ENCODE measurements at places on chromosomes 5 and 9.
A peak's percentile ranks its signal among the peaks of the same experiment; 100 is the strongest.

DNA sequence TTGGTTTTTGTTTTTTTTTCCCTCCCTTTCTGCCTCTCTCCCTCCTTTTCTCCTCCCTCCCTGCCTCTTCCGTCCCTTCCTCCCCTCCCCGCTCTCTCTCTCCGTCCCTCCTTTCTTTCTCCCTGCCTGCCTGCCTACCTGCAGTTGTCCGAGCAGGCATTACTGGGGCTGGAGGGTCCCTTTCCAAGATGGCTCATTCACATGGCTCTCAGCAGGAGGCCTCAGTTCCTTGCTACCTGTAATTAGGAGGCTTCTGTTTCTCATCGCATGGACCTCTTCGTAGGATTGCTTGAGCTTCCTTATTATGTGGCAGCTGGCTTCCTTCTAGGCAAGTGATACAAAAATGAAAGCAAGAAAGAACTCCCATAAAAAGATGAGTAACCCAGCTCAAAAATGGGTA is 8.0 kb downstream of the RGS3 start:
- DNase-seq: no peak

DNA sequence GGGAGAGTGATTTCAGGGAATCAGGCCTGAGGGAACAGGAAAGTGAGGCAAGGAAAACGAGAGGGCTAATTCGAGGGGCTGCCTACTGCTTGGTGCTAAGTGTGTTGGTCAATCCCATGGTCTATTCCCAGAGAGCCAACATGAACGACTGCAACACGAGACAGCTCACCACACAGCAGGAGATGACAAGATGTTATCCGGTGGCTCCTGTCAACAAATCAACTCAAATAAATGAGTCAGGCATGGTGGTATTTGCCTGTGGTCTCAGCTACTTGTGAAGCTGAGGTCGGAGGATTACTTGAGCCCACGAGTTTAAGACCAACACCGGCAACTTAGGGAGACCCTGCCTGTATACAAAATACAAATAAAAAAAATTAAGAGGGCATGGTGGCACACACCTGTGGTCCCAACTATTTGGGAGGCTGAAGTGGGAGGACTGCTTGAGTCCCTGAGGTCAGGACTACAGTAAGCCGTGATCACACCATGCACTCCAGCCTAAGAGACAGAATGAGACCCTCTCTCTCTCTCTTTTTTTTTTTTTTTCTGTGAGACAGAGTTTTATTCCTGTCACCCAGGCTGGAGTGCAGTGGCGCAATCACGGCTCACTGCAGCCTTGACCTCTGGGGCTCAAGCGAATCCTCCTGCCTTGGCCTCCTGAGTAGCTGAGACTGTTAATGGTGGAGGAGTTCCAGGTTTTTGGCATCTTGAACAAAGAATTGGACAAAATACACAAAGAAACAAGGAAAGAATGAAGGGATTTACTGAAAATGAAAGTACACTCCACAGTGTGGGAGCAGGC is 9.0 kb upstream of the FAF2 start:
- DNase-seq: no peak

DNA sequence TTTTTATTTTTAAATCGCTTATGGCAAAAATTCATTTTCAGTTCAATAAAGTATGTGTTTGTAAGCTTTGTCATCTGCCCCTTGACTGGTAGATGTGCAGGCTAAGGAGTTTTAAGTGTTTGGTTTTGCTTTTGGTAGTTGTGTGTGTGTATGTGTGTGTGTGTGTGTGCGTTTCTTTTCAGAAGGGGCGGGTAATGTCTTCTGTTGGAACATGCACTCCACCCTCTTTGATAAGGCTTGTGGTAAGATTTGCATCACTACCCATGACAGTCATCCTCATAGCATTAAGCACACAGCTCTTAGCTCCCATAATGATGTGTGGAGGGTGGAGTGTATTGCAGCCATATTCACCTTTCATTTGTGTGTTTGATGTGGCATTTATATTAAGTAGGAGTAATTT is 92.1 kb upstream of the FSD1L start:
- DNase-seq: peak; percentile 6

DNA sequence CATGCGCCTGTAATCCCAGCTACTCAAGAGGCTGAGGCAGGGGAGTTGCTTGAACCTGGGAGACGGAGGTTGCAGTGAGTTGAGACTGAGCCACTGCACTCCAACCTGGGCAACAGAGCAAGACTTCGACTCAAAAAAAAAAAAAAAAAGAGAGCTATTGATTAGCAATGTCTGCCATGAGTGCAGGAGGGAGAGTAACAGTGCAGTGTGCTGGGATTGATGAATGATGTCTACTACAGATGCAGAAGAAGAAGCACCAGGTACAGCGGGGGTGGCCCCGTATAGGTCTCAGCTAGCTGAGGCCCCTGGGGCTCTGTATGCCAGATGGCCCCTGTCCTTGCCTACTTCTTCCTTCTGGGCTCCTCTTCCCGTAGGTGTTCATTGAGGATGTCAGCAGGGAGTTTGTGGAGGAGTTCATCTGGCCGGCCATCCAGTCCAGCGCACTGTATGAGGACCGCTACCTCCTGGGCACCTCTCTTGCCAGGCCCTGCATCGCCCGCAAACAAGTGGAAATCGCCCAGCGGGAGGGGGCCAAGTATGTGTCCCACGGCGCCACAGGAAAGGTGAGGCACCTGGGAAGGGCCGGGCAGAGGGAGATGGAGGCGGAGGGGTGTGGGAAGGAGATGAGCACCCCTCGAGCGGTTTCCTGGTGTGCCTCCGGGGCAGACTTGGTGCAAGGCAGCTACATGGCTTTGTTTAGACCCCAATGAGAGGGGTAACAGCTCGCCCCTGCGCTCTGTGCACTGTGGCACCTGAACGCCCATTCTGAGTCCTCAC is 13.5 kb downstream of the ASS1 start:
- DNase-seq: no peak

GRCh38 chr9:30060976-30061375 is 2323.5 kb upstream of the ACO1 start:
- DNase-seq: no peak

DNA sequence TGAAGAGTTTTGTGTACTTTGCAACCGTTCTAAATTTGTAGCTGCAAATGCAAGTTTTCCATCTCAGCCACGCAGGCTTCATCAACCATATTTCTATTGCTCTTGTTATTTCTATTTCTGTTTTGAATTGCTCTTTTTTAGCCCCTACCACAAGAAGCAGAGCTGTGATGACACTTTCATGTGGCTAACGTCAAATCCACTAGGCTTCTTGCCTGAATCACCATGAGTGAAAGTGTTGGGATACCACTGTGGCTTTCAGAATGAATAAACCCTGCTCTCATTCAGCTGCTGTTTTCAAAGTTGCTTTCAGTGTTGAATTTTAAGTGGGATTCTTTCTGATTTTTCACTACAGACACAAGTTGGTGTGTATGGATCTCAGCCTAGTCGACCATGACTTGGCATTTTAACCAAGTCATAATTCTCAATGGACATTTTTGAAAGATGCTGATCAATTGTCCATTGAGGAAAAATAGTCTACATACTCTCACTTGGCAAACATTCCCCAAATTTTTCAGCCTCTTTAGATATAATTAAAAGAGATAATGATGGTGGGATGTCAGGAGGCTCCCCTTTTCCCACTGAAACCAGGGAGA is 41.0 kb upstream of the MTAP start:
- no peak for DNase-seq

GRCh38 chr5:94793816-94794198 is 175.3 kb downstream of the SLF1 start:
- peak; percentile 82 for DNase-seq

DNA sequence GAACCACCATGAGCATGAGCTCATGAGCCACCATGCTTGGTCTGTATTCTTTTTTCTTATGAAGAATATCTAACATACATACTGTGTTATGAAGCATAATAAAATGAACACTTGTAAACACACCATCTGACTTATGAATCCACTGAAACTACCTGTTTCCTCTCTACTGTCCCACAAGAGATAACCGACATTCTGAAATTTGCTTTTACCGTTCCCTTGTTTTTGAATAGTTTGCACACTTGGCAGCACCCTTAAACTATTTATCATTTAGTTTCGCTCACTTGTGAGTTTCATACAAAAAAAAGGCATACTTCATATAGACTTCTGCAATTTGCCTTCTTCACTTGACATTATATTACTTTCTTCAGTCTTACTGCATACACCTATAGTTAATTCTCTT is 8.9 kb downstream of the LARS1 start:
- no peak for DNase-seq

DNA sequence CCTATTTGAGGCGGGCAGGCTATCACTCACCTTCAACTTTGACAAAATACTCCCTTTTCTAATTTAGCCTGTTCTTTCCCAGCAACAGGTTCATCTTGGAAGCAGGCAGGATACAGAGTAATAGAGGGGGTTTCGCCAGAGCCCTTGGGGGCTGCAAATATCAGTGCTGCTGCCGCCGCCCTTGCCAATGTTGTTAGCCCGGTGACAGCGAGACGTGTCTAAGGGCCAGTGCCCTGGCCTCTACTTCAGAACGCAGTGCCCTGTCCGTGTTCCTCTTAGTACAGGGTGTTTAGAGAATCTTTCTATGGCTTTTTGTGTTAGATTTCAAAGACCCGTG is 703 bp downstream of the FAM120AOS start:
- DNase-seq: peak; percentile 48

GRCh38 chr9:10173561-10173960 is 439.2 kb downstream of the PTPRD start:
- no peak for DNase-seq

DNA sequence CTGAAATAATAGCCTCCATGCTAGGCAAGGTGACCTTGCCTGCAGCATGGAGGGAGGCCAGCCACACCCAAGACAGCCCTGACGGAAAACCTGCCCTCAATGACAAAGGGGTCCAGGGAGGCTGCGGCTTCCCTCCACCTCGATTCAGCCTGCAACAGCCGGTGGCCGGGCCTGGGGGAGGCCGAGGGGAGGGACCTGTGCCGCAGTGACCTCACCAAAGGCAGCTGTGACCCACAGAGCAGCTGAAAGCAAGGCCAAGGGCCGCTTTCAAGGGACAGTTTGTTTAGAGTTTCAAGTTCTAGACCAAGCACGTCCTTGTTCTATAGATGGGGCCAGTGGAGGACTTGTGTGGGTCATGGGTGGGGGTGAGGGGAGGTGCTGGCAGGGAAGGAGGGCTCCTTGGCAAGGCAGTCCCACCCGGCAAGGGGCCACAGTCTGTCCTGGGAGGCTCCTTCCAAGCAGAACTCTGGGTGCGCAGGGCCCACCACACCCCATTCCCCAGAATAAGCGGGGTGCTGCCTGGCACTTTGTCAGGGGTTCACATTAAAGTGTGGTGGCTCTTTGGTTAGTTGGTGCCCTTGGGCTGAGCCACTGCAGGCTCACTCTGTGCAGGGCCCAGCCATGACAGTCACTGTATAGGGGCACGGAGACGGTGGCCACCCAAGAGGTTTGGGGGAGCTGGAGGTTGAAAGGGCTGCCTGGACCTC is 226.5 kb downstream of the FANCC start:
- no peak for DNase-seq
